Activated naive CD8-positive, alpha-beta T cell treated with anti-CD3 and anti-CD28 coated beads, Interleukin-2, amount 10 ng/mL, durations not matched to agents 7 days and 5 days (primary cell): ENCODE measurements at places on chromosomes 16 and 17. TPM values are rescaled to one million over a fixed set of nuclear protein-coding genes. Genes with fewer than 3 reads are reported as not detected.

The RNF112 gene
- total RNA-seq, result 1.8 TPM

The AANAT gene
- total RNA-seq, result not detected

GRCh38 chr17:75849279-75849646 is 5.1 kb upstream of the UNC13D start:
- DNase-seq, result no peak

The B3GNT9 gene
- total RNA-seq, result 10.1 TPM

- no peak for DNase-seq
Observed at GRCh38 chr17:19383681-19384470, 3.1 kb downstream of the MFAP4 start.

DNA sequence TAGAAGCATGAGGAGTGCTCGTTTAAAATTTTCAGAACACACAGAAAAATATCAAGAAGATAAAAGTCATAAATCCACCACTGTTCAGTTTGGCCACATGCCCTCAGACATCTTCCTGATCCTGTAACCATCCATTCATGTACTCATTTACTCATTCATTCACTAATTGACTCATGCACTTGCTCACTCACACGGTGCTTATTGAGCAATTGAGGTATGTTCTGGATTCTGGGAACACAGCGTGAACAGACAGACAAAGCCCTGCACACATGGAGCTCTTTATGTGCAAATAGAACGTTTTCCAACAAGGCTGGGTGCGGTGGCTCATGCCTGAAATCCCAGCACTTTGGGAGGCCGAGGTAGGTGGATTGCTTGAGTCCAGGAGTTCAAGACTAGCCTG is 10.2 kb upstream of the NATD1 start:
- no peak for DNase-seq

The PEMT gene
- 13.9 TPM for total RNA-seq

- peak; percentile 49 for DNase-seq
Observed at GRCh38 chr17:19533718-19534561, at the start of gene SLC47A1. Gene SLC47A1 (plus strand): TSS chr17:19533854. CDS start chr17:19533940, 86 bp downstream.

The MEAK7 gene
- 98.3 TPM for total RNA-seq

GRCh38 chr17:73747221-73748002 is 103.2 kb upstream of the SDK2 start:
- DNase-seq, result no peak

DNA sequence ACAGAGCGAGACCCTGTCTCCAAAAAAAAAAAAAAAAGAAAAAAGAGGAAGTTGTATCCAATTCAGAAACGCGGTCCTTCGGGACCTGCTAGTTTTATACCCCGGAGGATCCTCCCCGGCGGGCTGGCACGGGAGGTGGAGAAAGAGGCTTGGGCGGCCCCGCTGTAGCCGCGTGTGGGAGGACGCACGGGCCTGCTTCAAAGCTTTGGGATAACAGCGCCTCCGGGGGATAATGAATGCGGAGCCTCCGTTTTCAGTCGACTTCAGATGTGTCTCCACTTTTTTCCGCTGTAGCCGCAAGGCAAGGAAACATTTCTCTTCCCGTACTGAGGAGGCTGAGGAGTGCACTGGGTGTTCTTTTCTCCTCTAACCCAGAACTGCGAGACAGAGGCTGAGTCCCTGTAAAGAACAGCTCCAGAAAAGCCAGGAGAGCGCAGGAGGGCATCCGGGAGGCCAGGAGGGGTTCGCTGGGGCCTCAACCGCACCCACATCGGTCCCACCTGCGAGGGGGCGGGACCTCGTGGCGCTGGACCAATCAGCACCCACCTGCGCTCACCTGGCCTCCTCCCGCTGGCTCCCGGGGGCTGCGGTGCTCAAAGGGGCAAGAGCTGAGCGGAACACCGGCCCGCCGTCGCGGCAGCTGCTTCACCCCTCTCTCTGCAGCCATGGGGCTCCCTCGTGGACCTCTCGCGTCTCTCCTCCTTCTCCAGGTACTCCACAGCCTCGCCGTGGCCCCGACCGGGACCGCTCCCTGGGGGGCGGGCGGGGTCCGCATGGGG is at the start of gene CDH3:
Gene CDH3, plus strand, starts transcription at position 596 of the 779 bp plus-strand sequence. Its CDS starts 70 bp downstream, at position 666.
- DNase-seq, result peak; percentile 42

DNA sequence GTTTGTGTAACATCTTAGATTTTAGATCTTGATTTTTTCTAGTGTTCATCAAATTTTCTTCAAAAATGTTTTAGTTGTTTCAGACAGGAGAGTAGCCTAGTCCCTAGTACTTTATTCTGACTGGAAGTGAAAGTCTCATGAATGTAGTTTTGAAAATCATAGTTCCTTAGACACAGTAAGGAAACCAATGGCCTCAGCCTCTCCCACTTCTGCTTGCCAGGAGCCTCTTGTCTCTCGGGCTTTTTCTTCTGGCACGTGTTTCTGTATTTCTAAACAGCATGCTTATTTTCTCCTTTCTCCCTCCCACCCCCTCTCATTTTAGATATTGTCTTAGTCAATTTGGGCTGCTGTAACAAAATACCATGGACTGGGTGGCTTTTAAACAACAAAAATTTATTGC is 9.8 kb downstream of the SLFN5 start:
- DNase-seq, result no peak

The OTOP2 gene
- not detected for total RNA-seq

DNA sequence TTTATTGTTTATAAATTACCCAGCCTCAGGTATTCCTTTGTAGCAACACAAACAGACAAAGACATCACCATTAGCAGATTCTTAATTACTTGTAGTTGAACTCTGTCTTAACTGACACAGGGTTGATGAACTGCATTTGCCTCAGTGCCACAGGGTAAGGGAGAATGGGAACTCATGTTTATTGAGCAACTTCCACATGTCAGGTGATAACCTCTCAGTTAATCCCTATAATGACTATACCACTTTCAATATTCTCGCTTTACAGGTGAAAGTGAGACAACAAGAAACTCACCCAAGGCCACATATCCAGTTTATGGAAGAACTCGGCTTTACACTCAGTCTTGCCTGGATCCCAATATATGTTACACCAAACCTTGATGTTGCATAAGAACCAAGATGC is 8.6 kb downstream of the PDILT start:
- no peak for DNase-seq

- no peak for DNase-seq
Observed at GRCh38 chr16:373020-373598, 2.8 kb upstream of the MRPL28 start.

The PTX4 gene
- total RNA-seq, result not detected

GRCh38 chr17:4161967-4162305 is 18.9 kb downstream of the CYB5D2 start:
- no peak for DNase-seq
